ENCODE measurements at places on chromosomes 3 and 15.

GRCh38 chr3:27678234-27678633 lies 43.9 kb downstream of the EOMES start:
- no peak for DNase-seq

DNA sequence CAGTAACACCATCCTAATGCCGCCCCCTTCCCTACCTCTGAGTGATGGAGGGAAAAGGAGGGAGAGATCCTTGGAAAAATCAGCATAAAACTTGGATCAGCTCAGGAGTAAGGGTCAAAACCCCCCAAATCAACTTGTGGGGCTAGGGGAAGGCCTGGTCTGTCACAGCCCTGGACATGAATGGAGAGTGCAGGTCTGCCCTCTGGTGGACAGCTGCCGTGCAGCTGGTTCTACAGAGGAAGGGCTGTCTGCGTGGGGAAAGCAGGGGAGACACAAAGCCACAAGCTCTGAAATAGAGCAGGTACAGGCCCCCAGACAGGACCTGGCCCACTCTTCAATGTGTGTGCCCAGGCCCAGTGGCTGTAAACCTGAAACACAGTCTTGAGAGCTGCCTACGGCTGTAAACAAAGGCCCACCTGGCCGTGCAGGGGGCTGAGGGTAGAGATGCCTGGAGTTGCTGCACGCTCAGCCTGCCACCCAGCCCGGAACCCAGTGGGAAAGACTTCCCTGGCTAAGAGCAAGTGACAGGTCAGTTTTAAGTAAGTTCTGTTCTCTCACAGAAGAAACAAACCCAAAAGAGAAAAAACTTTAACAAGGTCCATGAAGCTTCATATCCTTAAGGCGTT lies 16.4 kb downstream of the CLK3 start:
- DNase-seq, result peak; percentile 32

DNA sequence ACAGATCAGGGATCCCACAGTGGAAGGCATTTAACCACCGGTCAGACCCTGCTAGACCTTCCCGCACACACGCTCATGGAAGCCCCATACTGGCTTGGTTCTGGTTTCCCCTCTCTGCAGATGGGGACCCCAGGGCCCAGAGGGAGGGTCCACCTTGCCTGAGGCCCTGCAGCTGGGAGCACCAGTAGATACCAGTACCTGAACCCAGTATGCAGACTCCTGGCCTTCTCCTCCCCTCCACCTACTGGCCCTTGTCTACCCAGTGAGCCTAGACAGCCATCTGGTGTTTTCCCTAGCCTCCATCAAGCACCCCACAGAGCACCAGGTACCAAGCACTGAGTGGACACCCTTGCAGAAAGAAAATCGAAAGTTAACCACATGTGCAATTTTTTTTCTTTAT lies 65.1 kb downstream of the MEGF11 start:
- no peak for DNase-seq

- no peak for DNase-seq
These were observed 95.6 kb downstream of the ECT2 start for GRCh38 chr3:172846103-172846561.

DNA sequence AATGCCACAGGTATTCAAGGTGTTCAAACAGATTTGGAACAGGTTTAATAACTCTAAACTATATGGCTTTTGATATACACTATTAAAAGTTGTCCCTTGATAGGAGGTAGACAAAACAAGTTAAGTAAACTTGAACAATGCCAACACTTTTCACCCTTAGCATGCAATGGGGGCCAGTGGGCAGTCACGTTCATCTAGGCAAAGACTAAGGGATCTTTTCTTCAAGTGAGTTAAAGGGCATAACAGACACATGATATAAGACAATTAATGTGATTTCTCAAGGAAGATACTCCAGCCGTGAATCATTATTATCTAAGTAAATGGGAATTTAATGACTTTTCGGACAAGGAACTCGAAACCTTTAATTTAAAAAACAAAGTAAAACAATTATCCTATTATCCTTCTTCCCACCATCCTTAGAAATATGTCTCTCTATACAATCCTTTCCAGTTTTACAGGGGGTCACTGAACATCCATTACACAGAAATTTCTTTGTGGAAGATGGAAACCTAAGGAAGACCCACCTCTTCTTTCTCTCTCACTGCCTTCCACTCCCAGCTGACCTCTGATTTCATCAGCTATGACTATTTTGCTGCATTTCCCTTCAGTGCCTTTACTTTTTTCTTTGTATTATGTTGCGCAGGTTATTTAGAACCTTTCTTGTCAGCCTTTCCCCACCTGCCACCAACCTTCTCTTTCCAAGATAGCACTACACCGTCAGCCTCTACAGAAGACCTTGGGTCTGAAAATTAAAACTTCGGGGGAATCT lies 1.5 kb downstream of the CLDN1 start:
- DNase-seq, result no peak

- DNase-seq, result no peak
These were observed 1218.9 kb downstream of the ROBO2 start for GRCh38 chr3:78258798-78259197.

- DNase-seq, result no peak
These were observed 43.7 kb downstream of the MYZAP start for GRCh38 chr15:57635300-57635909.

GRCh38 chr3:177979703-177980102 lies 556.5 kb upstream of the KCNMB2 start:
- no peak for DNase-seq

- DNase-seq, result no peak
These were observed 20.7 kb downstream of the ADAMTS9 start for GRCh38 chr3:64667138-64667537.

- DNase-seq, result no peak
These were observed 93.2 kb downstream of the ANO10 start for GRCh38 chr3:43528498-43529099.

DNA sequence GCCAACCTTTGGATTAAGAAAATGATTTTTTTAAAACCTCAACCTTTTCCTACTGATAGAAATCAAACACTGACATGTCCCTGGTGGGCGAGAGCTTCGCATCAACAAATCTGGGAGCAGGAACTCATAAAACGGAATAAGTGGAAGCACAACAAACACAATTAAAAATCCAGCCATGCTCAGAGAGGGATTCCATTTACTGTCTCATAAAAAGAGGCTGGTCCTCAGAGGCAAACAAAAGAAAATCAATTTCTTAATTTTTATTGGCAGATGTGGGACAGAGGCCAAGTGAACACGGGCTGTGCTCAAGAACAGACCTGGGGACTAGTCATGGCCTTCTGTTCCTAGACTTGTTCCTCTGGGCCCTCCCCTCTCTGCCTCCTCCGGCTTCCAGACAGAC lies 214.5 kb downstream of the NTRK3 start:
- no peak for DNase-seq

DNA sequence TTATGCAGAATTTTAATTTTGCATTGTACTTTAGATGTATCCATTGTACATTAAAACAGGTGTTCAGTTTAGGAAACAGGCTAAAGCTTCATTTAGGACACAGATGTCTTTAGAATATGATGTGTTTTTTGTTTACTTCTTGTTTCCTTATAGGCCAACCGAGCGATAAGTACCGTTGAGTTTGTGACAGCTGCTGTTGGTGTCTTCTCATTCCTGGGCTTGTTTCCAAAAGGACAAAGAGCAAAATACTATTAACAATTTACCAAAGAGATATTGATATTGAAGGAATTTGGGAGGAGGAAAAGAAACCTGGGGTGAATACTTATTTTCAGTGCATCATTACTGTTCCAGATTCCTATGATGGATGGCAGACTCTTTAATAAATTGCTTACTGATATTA lies 29.4 kb downstream of the PLAAT1 start:
- DNase-seq, result no peak

GRCh38 chr3:101042996-101043686 lies 49.9 kb upstream of the ABI3BP start:
- DNase-seq, result no peak

- DNase-seq, result no peak
These were observed 379.1 kb downstream of the MCTP2 start for GRCh38 chr15:94610485-94610884.

- no peak for DNase-seq
These were observed 37.7 kb downstream of the LDHAL6B start for GRCh38 chr15:59244337-59244736.

- no peak for DNase-seq
These were observed 23.9 kb upstream of the HEG1 start for GRCh38 chr3:125079675-125080045.

DNA sequence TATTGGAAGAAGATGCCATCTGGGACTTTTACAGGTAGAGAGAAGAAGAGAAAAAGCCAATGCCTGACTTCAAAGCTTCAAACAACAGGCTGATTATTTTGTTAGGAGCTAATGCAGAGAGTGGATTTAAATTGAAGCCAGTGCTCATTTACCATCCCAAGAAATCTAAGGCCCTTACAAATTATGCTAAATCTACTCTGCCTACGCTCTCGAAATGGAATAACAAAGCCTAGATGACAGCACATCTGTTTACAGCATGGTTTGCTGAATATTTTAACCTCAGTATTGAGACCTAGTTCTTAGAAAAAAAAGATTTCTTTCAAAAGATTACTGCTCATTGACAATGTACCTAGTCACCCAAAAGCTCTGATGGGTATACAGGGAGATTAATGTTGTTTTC lies 16.2 kb downstream of the ARL14 start:
- no peak for DNase-seq

- no peak for DNase-seq
These were observed 13.9 kb downstream of the EOMES start for GRCh38 chr3:27708250-27708649.

DNA sequence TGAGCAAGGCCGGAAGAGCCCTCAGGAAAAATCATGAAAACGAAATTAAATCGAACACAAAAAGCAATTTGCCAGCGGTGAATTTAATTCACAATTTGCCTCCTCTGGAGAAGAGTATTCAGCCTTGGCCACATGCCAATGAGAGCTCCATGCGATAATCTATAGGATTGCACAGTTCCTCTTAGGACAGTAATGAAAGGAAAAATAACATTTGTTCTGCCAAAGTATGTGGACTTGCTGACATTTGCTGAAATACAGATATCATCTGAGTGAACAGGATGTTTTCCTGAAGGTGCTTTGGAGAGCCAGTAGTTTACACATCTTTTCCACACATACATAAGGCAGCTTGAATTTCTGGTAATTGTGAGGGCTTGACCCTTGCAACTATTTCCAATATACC lies 188.6 kb upstream of the PDZRN3 start:
- no peak for DNase-seq

DNA sequence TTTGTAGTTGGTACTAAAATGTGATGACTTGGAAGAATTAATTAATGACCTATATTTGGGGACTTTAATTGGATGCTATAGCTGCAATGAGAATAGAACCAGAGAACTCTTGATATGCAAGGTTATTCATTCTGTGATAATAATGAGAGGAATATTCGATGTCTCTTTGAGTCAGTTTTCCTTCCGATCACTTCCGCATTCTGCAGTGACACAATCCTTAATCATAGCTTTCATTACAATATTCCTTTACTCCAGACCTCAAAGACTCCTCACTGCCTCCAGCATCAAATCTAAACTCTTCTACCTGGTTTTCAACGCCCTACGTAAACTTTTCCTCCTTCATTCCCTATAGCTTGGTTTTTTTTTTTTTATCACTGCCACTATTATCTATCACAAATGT lies 21.6 kb downstream of the B3GNT5 start:
- no peak for DNase-seq

DNA sequence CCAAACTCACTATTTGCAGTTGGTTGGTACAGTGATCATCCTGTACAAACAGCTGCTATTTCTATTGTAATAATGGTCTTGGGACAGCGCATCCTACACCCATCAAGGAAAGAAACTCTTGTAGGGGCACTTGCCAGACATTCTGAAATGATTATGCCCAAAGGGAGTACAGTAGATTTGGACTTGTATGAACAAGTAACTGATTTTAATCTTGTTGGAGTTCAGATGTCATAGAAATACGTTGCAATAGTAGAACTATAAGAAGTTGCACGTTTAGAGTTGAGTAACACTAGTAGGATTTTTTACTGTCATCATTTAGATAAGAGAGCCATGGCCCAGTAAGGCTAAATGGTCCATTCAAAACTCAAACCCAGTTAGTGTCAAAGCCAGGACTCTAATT lies 192.8 kb downstream of the SATB1 start:
- no peak for DNase-seq

- DNase-seq, result no peak
These were observed 228.5 kb upstream of the ADAMTS9 start for GRCh38 chr3:64916192-64916798.

DNA sequence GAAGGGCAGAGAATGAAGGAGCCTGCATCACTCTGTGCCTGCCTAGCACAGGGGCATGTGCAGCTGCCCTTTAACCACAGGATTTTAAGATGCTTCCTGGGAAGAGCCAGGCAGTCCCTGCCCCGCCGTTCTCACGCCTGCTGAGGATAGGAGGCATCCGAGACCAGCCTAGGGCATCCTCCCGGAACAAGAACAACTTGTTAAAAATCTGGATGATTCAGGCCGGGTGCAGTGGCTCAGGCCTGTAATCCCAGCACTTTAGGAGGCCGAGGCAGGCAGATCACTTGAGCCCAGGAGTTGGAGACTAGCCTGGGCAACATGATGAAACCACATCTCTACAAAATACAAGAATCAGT lies 15.2 kb downstream of the NRROS start:
- DNase-seq, result no peak

DNA sequence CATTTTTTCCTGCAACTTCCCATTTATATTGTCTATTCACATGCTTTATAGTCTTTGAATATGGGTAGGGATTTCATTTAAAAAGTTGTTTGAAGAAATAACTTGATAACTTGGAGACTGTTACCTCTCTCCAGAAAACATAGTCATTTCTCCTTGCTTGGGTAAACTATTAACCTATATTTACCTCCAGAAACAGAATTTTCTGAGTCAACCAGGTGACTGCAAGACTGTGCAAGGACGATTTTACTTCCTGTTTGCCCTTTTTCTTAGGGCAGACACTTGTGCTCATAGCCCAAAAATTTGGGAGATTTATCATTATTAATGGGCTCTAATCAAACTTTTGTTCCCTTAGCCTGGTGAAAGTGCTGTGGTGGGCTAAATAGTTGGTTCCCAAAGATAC lies 14.3 kb upstream of the MOBP start:
- DNase-seq, result no peak

DNA sequence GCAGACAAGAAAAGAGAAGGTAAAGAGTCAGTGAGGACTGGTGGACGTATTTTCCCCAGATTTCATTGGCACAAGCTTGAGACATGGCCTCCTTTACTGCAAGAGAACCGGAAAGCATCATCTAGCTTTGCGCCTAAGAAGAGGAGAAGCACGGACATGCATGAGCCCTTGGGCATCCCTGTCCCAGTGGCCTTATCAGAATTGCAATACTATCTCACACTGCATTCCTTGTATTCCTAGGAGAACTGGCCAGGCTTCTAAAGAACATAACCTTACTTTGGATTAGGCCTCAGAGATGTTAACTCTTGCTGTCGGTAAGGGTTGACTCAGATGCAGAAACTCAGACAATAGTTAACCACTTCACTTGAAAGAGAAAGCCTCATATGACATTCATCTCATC lies 229.5 kb upstream of the PRICKLE2 start:
- no peak for DNase-seq

DNA sequence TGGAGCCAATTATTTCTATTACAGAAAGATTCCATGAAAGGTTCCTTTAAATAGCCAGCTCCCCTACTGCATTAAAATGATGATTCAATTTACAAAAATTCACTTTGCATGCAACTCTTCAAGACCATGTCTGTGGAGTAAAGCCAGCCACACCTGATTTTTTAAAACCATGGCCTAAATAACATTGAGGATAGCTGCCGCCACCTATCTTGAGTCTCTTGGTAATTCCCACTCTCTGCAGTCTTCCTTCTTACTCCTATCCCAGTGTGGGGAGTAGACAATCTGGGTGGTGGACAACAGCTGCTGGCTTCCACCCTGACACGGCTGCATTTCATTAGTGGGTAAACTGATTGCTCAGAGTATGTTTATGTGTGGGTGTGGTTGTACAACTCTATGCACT lies 10.7 kb downstream of the LRTM1 start:
- no peak for DNase-seq
